ENCODE measurements at places on chromosomes 3 and 15. TPM values are rescaled to one million over a fixed set of nuclear protein-coding genes. Genes with fewer than 3 reads are reported as not detected.

Gene CASR
- 0.04 TPM for total RNA-seq

Gene BDH1
- total RNA-seq = 14.1 TPM

Gene STRA6
- 1.8 TPM for total RNA-seq

Gene CNTN6
- 0.34 TPM for total RNA-seq

Gene CYP19A1
- not detected for total RNA-seq

Gene GRAMD2A
- total RNA-seq = 2.4 TPM

Gene ASB14
- total RNA-seq = not detected

DNA sequence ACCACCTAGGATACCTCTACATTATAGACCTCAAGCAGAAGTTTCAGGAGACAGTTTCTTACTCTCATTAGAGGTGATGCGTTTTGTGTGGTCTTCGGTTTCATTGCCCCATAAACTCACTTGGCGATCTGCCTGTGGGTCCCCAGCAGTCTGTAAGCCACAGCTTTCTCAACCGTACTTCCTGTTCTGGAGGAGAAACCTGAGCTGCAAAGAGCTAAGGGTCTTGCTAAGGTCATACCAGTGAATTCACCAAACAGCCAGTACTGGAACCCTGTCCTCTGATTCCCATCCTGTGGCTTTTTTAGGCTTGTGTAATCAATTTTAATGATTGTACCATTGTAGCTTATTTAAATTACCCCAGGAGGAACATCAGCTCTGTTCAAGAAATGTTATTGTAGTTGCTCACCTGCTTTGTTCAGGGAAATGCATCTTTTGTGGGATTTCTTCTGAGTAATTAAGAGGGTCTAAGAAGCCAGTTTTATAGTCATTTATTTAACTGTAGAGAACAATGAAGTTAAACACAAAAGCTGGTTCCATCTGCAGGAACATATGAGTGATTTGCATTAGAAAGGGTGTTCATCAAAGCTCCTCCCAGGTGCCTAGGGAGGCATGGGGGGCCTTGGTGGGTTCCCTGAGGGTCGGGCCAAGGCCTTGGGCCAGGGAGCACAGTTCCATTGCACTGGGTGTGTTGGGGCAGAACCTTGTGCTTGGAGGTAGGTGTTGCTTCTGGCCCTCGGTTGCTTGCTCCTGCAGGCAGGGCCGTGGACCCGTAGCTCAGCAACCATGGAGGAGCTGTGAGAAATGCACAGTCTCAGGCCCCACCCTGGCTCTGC, 69.6 kb downstream of the APBA2 start:
- DNase-seq = peak; percentile 79

GRCh38 chr15:100048736-100049135, 293.0 kb downstream of the ADAMTS17 start:
- no peak for DNase-seq

GRCh38 chr15:99568625-99569352, 3.0 kb downstream of the MEF2A start:
- no peak for DNase-seq

DNA sequence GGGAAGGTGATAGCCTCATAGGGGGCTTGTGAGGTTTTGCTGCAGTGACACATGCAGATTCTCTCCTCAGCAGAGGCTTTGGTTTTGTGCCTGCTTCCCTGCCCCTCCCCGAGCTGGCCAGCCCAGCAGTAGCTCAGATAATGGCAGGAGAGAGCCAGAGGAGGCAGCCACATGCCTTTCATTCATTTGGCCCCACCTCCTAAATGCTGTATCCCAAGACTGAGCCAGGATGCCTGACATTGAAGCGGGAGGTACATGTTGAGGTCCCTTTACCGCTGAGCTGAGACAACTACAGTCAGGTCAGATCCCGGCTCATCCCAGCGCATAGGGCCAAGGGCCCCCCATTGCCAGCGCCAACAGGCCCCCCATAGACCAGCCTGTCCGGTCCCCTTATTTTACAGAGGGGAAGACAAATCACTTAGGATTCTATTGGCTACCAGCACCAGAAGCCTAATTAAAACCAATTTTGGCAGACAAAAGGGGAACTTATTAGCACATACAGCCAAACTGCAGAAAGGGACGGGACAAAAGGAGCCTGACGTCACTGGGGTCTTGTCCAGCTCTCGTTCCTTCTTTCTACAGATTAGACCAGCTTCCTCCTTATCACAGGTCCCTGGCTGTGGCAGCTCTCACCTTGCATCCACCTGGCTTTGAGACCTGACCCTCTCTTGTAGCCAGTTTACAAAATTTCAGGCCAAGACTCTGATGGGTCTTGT, 12.1 kb upstream of the POLG start:
- no peak for DNase-seq

- no peak for DNase-seq
Measured at GRCh38 chr3:126480206-126480605, 4.5 kb upstream of the ZXDC start.

GRCh38 chr3:133127381-133127780, 89.2 kb downstream of the TMEM108 start:
- DNase-seq = no peak

- DNase-seq = no peak
Measured at GRCh38 chr3:131082871-131083863, 56.5 kb downstream of the NEK11 start.

DNA sequence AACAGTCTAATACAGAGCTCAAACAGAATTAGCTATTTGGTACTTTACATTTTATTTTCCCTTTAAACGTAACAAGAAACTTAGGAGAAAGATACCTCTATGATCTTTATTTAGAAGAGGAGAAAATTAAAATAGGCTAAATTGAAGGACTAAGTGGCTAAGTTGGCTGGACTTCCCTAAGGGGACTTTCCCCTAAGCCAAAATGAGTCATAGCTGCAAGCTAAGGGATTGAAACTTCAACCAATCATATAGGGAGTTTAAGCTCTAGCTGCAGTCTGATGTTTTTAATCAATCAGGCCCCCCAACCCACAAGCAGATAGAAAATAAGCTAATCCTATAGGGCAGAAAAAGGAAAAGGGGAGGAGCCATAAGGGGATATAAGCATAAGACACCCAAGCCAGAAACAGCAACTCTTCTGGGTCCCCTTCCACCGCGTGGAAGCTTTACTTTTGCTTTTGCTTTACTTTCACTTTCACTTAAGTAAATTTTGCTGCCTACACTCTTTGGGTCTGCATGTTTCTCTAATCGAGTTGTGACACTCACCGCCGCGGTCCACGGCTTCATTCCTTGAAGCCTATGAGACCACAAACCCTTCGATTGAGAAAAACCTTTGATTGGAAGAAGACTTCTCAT, 1108.5 kb upstream of the EPHA6 start:
- DNase-seq = no peak

GRCh38 chr15:74327756-74328155, 39.7 kb downstream of the CYP11A1 start:
- no peak for DNase-seq

- peak; percentile 53 for DNase-seq
Measured at GRCh38 chr3:56303487-56303886, 164.8 kb downstream of the ERC2 start.

DNA sequence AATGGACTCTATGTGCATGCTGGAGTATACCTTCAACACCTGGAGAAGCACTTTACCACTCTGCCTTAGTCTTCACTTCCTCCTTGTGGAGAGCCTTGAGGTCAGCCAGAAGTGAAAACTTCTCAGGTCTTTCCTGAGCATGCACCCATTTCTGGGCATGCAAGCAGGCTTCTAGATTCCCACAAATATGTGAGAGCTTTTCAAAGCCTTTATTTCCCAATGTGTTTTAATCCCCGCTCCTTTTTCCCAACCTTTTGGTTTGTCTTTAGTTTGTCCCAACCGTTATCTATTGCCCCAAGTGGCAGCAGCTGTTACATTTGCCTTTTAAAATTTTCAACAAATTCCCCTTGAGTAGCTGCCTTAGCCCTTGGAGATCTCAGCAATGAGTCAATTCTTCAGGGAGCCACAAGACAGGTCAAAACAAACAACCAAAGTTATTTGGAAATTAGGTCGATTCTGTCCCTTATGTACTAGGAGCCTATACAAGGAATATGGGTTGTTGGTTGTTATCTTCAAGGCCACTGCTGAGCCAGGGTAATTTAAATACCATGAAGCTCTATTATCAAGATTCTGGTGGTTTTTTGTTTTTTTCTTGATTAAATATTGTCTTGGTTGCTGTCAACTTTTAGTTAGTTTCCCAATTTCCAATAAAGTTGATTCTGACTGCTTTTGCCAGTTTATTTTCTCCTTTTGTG, 44.4 kb downstream of the LSM3 start:
- DNase-seq = no peak

DNA sequence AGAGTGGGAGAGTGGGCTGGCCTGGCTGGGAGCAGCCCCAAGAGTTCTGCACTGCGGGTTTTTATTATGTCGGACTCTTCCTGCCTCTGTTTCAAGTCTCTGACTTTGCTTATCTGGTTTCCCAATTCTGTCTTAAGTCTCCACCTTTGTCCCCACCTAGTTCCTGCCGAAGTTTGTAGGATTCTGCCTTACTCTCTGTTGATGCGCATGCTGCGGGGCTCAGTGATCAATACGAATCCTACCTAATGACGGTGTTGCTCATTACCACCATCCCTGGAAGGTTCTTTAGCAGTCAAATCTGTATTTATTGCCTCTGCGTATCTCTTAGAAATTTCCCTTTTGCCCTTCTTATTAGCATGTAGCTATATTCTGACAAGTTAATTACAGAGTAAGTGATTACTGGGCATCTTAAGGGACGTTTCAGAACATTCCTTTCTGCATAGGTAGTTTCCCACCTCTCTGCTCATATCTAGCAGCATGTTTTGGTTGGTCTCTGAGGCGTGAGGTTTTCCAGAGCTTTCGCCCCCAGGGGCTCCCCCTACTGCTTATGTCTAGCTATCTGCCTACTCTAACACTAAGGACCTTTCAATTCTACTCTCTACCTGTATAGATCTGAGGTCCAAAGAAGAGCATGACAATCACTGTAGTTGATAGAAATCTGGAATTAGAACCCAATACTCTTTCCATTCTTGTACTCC, 236.0 kb upstream of the EIF1B start:
- DNase-seq = no peak

DNA sequence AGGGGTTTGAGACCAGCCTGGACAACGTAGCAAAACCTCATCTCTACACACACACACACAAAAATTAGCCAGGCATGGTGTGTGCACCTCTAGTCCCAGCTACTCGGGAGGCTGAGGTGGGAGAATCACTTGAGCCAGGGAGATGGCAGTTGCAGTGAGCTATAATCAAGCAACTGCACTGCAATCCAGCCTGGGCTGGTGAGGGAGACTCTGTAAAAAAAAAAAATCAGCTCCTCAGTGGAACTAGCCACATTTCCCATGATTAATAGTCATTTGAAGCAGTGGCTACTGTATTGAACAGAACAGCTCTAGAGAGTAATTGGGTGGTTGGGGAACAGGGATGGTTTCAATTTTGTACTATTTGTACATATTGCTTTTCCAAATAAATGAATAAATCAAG, 11.5 kb upstream of the FBXO40 start:
- no peak for DNase-seq

DNA sequence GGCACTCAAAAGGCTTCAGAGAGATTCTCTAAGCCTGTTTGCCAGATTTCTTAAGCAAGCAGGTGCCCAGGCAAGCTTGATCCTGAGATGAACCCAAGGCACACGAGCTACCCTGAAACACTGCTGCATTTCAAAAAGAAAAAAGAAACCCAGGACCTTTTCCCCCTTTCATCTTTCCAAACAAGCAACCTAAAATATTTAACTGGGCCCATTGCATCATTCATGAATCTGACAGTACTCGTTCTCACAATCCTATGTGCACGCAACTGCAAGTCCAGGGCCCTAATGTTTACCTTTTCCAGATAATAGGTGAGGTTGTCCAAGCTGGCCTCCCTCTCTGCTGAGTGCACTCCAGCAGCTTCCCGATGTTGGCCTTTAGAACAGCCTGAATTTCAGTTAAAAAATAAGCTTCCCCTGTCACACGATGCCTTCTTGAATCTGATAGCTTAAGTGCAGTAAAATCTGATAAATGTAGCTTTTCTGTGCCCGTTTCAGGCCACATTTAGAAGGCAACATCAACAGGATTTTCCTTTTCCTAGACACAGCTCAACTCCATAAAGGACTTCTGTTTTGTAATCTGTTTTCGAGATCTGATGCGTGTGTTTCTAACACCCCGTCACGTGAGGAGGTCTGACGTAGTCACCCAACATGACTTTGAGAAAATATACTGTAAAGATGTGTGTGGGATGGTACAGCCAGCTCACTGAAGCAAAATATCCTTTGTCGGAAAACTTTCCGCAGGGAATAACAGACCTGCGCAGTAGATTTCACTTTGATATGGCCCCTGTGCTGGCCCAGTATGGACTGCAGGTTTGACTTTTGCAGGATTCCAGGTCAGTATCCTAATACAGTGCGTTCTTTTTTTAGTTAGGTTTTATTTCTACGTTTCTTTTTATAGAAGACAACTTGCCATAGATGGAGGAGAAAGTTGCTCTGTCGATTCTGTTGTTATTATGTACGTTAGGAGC, 55.1 kb upstream of the RASA2 start:
- no peak for DNase-seq

GRCh38 chr3:102098130-102098885, 249.0 kb downstream of the NFKBIZ start:
- DNase-seq = no peak

DNA sequence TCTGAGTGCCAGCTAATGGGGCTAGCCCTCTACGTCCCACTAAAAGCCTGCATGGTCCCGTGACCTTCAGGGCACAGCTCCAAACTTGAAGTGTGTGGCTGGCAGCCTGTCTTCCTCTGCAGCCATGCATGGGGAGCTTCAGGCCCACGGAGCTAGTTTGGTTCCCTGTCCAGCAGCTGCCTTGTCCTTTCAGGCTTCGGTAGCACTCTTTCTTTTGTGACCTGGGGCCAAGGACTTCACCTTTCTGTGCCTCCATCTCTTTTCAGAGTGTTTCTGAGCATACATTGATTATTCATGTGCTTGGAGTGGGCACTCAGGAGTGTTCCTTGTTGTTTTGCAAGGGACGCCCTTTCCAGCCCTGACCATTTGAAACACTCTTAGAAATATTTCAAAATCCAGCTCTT, 155.2 kb downstream of the DNAJB8 start:
- DNase-seq = no peak

GRCh38 chr3:69698728-69699127, 40.5 kb upstream of the MITF start:
- DNase-seq = no peak

- no peak for DNase-seq
Measured at GRCh38 chr3:171286580-171287249, 173.5 kb downstream of the TNIK start.

DNA sequence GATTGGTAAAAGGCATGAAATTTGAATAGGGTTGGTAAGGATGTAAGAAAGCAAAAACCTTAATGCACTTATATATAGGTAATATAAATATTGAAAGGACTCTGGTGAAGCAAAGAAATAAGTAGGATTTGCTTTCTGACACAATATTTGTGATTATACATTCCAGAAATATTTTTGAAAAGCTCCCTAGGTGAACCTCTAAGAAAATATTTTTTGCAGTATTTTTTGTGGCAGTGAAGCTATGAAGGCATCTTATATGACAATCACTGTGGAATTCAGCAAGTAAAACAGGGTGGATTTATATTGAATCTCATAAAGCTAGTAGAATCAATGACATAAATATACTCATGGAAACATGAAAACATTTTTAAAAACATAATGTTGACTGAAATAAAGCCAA, 119.6 kb upstream of the EPHA3 start:
- no peak for DNase-seq

Data from kidney epithelial cell (primary cell).